ENCODE measurements at places on chromosomes 1 and 21. TPM values are rescaled to one million over a fixed set of nuclear protein-coding genes. Genes with fewer than 3 reads are reported as not detected.

DNA sequence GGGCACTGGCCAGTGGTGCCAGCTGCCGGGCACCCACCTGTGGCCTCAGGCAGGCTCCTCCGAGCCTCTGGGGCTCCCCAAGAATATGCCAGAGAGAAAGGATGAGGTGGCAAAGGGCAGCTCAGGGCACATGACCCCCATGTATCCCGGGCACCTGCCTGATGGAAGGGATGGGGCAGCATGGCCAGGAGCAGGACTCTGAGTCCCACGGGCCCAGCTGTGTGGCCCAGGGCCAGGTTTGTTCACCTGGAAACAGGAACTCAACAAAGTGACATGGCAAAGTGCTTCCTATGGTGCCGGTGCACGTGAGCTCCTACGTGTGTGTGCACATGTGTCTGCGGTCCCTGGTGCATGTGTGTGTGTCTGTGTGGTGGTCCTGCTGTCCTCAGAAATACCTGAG lies 9.5 kb upstream of the GPR153 start:
- no peaks in the 10 kb centered on the region for H3K27me3 ChIP-seq
- no peak overlapping the region for H3K27ac ChIP-seq
- H3K4me3 ChIP-seq, result no peak overlapping the region
- DNase-seq, result no peak
- no peaks in the 10 kb centered on the region for H3K36me3 ChIP-seq

GRCh38 chr1:167916766-167917511 lies 3.0 kb upstream of the ADCY10 start:
- H3K36me3 ChIP-seq, result no peaks in the 10 kb centered on the region
- peak overlapping the region; percentile 60 for H3K27ac ChIP-seq
- H3K4me3 ChIP-seq, result no peak overlapping the region
- no peak for DNase-seq

DNA sequence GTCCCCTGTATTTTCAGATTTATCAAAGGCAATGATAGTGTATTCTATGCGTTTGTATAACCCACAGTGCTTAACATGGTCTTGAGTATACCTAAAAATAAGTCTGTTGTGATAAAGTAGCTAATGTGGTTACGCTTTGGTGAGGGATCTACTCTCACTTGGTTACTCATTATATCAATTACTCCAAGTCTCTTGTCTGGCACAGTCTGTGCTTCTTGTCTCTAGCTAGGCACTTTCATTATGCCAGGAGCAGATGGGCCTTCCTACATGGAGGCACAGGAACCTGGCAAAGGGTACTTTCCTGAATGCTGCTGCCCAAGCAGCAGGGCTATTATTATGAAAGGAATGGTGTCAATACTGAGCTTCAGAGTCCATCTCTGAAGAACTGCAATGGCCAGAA lies 4.2 kb upstream of the PTPN22 start:
- H3K4me3 ChIP-seq, result no peak overlapping the region
- no peaks in the 10 kb centered on the region for H3K36me3 ChIP-seq
- H3K27me3 ChIP-seq, result no peaks in the 10 kb centered on the region
- no peak overlapping the region for H3K27ac ChIP-seq
- no peaks in the 10 kb centered on the region for H3K4me1 ChIP-seq
- no peak for DNase-seq

DNA sequence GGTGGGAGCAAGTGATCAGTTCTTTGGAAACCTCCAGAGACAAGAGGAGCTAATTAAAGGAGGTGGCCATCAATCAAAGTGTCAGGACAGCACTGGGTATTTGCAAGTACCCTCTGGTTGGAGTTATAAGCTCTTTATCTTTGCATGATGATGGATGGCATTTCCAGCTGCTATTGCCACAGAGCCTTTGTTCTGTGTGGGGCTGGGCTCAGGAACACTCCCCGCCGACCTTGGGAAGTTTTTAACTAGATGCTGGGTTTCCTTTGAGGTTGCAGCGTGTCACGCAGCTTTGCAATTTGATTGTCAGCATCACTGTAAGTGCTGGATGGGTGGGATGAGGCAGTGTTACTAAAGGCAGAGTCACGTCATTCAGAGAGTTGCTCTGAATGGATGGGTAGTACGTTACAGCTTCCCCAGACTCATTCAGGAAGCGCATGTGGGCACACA lies 68.9 kb downstream of the CNIH3 start:
- H3K36me3 ChIP-seq, result no peaks in the 10 kb centered on the region
- no peaks in the 10 kb centered on the region for H3K4me1 ChIP-seq
- no peak for DNase-seq
- no peak overlapping the region for H3K4me3 ChIP-seq

GRCh38 chr1:209589440-209589839 lies 5.9 kb downstream of the CAMK1G start:
- DNase-seq, result no peak
- no peaks in the 10 kb centered on the region for H3K36me3 ChIP-seq
- peaks cover 3% of the 10 kb centered on the region for H3K27me3 ChIP-seq

DNA sequence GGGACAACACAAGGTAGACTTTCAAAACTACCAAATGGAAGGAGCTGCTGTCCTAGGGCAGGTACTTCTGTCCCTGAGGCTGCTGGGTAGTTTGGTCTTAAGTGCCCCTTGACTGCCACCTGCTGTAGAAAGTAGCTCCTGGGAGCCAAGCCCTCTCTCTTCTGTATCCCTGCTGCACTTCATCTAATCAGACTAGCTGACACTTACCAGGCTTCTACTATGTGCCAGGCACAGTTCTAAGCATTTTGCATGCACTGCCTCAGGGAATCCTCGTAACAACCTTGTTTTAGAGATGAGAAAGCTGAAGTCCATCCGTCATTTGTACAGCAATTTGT lies 15.9 kb upstream of the SRSF4 start:
- no peak overlapping the region for H3K27ac ChIP-seq
- DNase-seq, result no peak
- H3K4me1 ChIP-seq, result peaks cover 9% of the 10 kb centered on the region
- H3K4me3 ChIP-seq, result no peak overlapping the region
- no peaks in the 10 kb centered on the region for H3K27me3 ChIP-seq

DNA sequence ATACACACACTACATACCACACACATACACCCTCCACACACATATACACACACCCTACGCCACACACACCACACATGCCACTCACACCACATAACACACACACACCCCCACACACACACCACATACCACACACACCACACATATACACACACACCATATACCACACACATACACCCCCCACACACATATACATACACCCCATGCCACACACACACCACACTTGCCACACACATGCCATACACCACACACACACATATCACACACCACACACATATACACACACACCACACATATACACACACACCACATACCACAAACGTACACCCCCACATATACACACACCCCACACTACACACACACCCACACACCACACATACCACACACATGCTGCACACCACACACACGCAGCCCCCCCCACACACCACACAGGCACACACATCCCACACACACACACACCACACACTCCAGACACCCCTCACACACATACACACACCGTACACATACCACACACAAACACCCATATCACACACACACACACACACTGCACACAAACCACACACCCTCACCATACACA lies 76.7 kb upstream of the TMPRSS2 start:
- no peaks in the 10 kb centered on the region for H3K36me3 ChIP-seq
- peaks cover 3% of the 10 kb centered on the region for H3K4me1 ChIP-seq
- DNase-seq, result no peak
- H3K27ac ChIP-seq, result no peak overlapping the region
- H3K4me3 ChIP-seq, result no peak overlapping the region
- no peaks in the 10 kb centered on the region for H3K27me3 ChIP-seq

- no peak overlapping the region for H3K27ac ChIP-seq
- no peak for DNase-seq
- no peaks in the 10 kb centered on the region for H3K27me3 ChIP-seq
- no peak overlapping the region for H3K4me3 ChIP-seq
- H3K4me1 ChIP-seq, result peaks cover 7% of the 10 kb centered on the region
Observed at GRCh38 chr21:16633831-16634459, 878.9 kb upstream of the CXADR start.

Gene EPHB2
- 0.47 TPM for total RNA-seq

GRCh38 chr1:10575616-10576015 lies 100.9 kb downstream of the PEX14 start:
- no peak for DNase-seq
- H3K27me3 ChIP-seq, result no peaks in the 10 kb centered on the region
- H3K4me1 ChIP-seq, result peaks cover 6% of the 10 kb centered on the region

Gene SLC26A9
- not detected for total RNA-seq

Gene ANGPTL3
- total RNA-seq, result 121 TPM

- H3K4me3 ChIP-seq, result no peak overlapping the region
- DNase-seq, result no peak
- no peaks in the 10 kb centered on the region for H3K4me1 ChIP-seq
- no peaks in the 10 kb centered on the region for H3K27me3 ChIP-seq
- no peak overlapping the region for H3K27ac ChIP-seq
- no peaks in the 10 kb centered on the region for H3K36me3 ChIP-seq
Observed at GRCh38 chr1:224675590-224675989, 59.5 kb downstream of the CNIH3 start.

- H3K4me3 ChIP-seq, result no peak overlapping the region
- H3K36me3 ChIP-seq, result no peaks in the 10 kb centered on the region
- no peak overlapping the region for H3K27ac ChIP-seq
- no peak for DNase-seq
- H3K4me1 ChIP-seq, result no peaks in the 10 kb centered on the region
Observed at GRCh38 chr21:44822484-44823178, 4.8 kb upstream of the SUMO3 start.

- no peak overlapping the region for H3K27ac ChIP-seq
- H3K27me3 ChIP-seq, result no peaks in the 10 kb centered on the region
- no peaks in the 10 kb centered on the region for H3K4me1 ChIP-seq
- H3K36me3 ChIP-seq, result no peaks in the 10 kb centered on the region
Observed at GRCh38 chr1:210746024-210746731, 387.8 kb downstream of the KCNH1 start.

DNA sequence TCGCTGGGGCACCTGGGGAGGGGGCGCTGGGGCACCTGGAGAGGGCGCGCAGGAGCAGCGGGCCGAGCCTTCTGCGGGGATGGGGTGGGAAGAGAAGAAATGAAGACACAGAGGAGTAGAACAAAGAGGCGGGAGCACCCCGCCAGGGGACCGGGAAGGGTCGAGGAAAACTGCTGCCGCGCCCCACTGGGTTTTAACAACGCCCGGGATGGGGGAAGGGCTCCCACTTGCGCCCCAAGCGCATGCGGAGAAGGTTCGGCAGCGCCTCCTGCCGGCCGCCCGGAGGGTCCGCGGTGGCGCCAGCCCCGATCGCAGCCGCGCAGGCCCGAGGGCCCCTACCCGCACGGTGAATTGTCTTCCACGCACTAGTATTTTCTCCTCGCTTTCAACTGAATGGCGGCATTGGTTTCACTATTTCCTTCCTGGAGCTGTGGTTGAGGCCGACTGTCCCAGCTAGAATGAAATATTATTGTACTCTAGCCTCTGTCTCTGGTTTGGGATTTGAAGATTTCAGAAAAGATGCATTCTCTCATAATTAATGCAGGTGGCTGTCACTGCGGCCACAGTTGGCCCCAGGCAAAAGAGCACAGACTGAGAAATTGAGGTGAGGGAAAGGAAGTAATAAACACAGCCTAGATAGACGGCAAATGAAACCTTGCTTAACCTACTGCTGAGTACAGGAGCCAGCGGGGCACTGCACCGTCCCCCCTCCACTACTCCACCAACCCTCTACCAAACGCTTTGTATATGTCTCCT lies 57.3 kb downstream of the MAB21L3 start:
- no peaks in the 10 kb centered on the region for H3K36me3 ChIP-seq
- H3K4me3 ChIP-seq, result peak overlapping the region; percentile 59
- peak overlapping the region; percentile 25 for H3K27ac ChIP-seq
- H3K4me1 ChIP-seq, result no peaks in the 10 kb centered on the region

- H3K36me3 ChIP-seq, result peaks cover 4% of the 10 kb centered on the region
- no peak for DNase-seq
- no peaks in the 10 kb centered on the region for H3K4me1 ChIP-seq
- no peaks in the 10 kb centered on the region for H3K27me3 ChIP-seq
- no peak overlapping the region for H3K27ac ChIP-seq
Observed at GRCh38 chr1:116545359-116545705, 25.5 kb downstream of the CD58 start.

DNA sequence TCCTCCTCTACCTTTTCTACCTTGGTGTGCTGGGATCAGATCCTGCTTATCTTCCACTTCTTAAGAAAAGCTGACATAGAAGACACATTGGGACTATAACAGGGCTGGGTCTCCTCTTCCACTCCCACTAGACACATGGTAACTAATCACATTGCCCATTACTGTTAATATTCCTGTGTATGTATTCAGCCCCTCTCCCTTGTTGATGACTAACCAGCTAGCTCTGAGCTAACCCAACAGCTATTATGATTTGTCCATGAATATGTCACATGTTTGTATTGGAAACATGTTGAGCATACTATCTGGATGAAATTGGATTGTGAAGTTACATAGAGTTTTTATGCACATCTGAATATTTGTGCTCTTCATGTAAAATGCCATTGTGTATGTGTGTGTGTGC lies 52.9 kb downstream of the MPZL1 start:
- peaks cover 12% of the 10 kb centered on the region for H3K36me3 ChIP-seq
- H3K4me1 ChIP-seq, result no peaks in the 10 kb centered on the region
- no peak for DNase-seq
- no peak overlapping the region for H3K4me3 ChIP-seq

- no peaks in the 10 kb centered on the region for H3K27me3 ChIP-seq
- peaks cover 37% of the 10 kb centered on the region for H3K36me3 ChIP-seq
- H3K4me1 ChIP-seq, result no peaks in the 10 kb centered on the region
Observed at GRCh38 chr21:36375994-36376393, 9.2 kb upstream of the CHAF1B start.

Gene BCL2L15
- 0.17 TPM for total RNA-seq

Gene CASP9
- total RNA-seq, result 4.4 TPM

Gene FAM163A
- total RNA-seq, result not detected

- H3K36me3 ChIP-seq, result no peaks in the 10 kb centered on the region
- H3K4me3 ChIP-seq, result no peak overlapping the region
Observed at GRCh38 chr1:233790662-233791371, 113.7 kb upstream of the SLC35F3 start.

GRCh38 chr21:31326522-31327242 lies 17.4 kb downstream of the TIAM1 start:
- no peaks in the 10 kb centered on the region for H3K4me1 ChIP-seq
- H3K27ac ChIP-seq, result no peak overlapping the region
- no peak for DNase-seq
- no peaks in the 10 kb centered on the region for H3K27me3 ChIP-seq
- H3K36me3 ChIP-seq, result no peaks in the 10 kb centered on the region

Gene NBPF19
- 4.7 TPM for total RNA-seq

GRCh38 chr1:192933744-192934143 lies 124.9 kb downstream of the RGS2 start:
- no peaks in the 10 kb centered on the region for H3K4me1 ChIP-seq
- no peak overlapping the region for H3K4me3 ChIP-seq
- no peaks in the 10 kb centered on the region for H3K36me3 ChIP-seq
- no peak for DNase-seq
- H3K27me3 ChIP-seq, result no peaks in the 10 kb centered on the region

GRCh38 chr1:201348211-201348566 lies 29.3 kb downstream of the TNNT2 start:
- H3K4me3 ChIP-seq, result no peak overlapping the region
- no peaks in the 10 kb centered on the region for H3K4me1 ChIP-seq
- no peak overlapping the region for H3K27ac ChIP-seq
- H3K36me3 ChIP-seq, result no peaks in the 10 kb centered on the region
- no peaks in the 10 kb centered on the region for H3K27me3 ChIP-seq
